Fibroblast of the conjunctiva (primary cell): ENCODE measurements at places on chromosomes 3 and 15.

GRCh38 chr3:149152420-149152819, 23.0 kb downstream of the HPS3 start:
- no peak for DNase-seq

DNA sequence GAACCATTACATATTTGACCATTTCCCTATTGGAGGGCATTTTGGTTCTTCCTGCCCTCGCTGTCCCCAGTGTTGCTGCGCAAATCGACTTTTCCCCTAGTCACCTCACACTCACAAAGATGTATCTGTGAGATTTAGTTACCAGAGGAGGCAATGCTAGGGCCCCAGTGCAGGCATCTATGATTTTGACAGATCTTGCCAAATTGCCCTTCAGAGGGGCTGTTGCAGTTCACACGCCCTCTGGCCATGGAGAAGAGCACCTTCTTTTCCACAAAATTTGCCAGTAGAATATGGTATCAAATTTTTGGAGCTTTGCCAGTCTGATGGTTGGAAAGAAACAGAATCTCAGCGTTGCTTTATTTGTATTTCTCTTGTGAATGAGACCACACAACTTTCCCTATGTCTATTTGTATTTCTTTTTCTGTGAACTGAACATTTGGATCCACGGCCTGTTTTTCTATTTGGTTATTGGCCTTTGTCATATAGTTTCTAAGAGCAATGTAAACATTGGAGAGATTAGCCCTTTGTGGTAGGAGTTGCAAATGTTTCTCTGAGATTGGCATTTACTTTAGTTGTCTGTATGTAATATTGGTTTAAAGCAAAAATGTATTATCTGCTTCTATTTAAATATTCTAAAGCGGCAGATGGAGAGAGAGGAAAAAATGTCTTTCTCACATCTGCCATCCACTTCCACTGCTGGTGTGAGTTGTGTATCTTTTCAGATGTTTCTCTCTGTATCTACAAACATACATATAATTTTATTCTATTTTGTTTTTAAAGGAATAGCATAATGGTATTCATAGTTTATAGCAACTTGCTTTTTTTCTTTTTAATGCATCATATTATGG, 66.1 kb downstream of the DNASE1L3 start:
- no peak for DNase-seq

DNA sequence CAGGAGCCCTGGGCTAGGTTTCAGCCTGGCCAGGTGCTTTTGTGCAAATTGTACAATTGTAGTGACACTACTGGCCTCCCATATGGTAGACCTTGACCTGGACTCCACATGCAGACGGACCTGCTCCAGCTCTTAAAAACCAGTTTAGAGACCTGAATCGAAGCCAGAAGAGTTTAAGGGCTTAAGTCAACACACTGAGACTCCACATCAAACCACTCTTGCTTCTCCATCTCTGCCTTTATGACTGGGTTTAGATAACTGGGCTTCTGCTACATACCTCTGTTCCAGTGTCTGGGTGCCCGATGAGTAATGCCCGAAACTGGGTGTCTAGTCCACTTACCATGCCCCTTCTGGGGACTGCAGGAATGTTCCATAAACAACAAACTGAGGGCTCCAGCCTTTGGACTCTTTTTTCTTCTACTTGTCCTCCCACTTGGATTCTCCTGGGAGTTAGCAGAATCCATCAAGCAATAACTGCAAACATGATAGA, 32.8 kb downstream of the TMEM212 start:
- no peak for DNase-seq

GRCh38 chr15:52617026-52617425, 48.2 kb upstream of the ARPP19 start:
- DNase-seq, result no peak

DNA sequence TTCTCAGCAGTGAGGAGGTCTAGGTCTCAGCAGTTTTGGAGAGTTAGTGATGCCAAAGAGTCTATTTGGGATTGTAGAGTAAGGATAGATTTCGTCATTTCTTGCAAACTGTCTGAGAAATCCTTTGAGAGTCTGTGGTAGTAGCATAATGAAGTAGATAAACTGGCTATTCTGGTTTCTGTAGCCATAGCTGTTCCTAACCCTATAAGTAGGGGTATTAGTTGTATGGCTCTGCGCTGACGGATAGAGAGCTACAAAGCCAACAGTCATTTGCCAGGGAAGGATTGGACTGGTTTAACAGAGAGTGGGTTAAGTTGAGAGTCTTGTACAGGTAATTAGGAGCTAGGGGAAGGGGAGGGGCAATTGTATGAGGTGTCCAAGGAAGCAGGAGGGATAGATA, 50.6 kb downstream of the KLHDC8B start:
- DNase-seq, result no peak

GRCh38 chr3:123327956-123328850, 120.7 kb downstream of the ADCY5 start:
- DNase-seq, result no peak

DNA sequence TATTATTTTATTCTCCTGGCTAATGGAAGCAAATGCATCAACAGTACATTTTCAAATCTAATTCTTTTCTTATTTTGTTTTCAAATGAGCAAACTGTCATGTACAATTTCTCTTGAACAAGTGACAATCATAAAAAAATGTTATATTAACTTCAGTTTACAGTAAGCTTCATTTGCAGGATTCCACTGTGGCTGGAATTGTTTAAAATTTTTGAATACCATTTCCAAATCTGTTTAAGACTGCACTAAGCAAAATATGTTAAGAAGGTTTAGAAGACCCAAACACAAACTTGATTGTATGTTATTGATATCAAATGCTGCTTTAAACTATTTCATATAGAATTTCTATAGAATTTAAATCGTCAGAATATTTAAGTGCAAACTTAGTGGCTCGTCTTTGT, 92.8 kb downstream of the ZNF280D start:
- DNase-seq, result no peak

DNA sequence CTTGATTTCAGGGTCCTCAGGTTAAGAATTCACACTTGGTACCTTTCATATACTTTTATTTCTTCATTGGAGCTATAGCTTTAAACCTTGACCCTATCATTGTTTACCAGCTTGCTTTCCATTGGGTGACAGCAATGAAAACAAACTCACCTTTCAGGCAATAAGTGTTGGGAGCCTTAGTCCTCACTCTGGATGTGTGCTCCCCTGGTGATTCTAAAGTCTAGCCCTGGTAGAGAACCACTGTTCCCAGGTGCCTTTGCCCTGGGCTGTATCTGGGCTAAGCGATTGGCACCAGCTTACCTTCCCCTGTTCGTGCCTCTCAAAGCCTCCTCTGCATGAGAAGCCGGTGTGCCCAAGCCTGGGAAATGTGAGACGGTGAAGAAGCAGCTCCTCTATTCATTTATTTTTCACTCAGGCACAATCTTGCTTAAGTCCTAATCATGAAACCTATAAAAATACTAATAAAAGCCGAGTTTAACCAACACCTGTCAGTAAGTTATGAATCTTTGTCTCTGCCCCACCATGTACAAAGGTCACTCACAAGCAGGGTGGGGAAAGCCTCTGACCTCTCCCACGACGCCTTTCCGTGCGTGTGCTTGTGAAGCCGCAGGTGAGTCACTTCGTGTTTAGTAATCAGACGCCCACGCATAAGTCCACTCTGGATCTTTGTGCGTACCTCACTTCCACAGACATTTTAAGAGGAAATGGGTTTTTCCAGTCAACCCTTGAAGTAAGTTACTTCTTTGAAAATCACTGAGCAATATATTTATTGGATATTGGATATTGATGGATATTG, 12.8 kb upstream of the ARRDC4 start:
- DNase-seq, result no peak

GRCh38 chr3:138497851-138498250, 63.4 kb downstream of the ESYT3 start:
- no peak for DNase-seq

DNA sequence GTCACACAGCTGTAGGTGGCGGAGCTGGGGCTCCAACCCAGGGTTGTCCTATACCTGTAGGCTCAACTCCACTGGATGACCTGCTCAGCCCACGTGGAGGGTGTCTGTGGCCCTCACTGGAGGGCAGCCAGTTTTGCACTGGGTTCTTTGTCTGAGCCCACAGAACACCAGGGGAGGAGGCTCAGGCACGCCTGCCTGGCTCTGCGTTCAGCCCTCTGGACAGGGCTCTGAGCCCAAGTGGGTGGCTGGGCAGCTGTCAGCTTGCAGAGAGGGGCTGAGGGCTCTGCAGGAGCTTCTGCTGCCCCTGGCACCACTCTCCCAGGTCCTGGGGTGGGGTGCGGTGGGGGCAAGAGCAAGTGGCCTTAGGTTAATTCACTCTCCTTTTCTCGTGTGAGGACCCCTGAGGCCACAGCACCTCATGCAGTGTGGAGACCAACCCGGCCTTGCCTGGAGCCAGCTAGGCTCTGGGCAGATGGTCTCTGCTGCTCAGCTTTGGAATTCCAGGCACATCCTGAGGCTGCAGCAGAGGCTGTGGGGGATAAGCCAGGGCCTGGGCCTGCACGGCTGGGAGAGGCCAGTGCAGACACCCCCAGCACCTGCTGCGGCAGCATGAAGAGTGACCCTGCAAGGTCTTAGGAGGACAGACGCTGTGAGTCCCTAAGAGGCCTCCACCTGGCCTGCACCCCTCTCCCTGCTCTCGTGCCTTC, 23.5 kb downstream of the DUSP7 start:
- DNase-seq, result no peak

- no peak for DNase-seq
Observed at GRCh38 chr3:48414376-48415250, 15.3 kb downstream of the PLXNB1 start.

GRCh38 chr3:159038405-159038804, 236.6 kb downstream of the MFSD1 start:
- DNase-seq, result no peak

DNA sequence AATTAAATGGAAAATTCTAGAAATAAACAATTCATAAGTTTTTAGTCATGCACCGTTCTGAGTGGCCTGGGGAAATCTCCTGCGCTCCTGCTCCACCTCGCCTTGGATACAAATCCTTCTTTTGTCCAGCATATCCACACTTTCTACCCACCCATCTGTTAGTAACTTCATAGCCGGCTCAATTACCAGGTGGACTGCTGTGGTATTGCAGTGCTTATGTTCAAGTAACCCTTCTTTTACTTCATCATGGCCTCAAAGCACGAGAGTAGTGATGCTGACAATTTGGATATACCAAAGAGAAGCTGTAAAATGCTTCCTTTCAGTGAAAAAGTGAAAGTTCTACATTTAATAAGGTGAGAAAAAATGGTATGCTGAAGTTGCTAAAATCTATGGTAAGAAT, 142.3 kb upstream of the CHL1 start:
- DNase-seq, result no peak

- DNase-seq, result no peak
Observed at GRCh38 chr15:44713006-44713966, 2.0 kb downstream of the B2M start.

DNA sequence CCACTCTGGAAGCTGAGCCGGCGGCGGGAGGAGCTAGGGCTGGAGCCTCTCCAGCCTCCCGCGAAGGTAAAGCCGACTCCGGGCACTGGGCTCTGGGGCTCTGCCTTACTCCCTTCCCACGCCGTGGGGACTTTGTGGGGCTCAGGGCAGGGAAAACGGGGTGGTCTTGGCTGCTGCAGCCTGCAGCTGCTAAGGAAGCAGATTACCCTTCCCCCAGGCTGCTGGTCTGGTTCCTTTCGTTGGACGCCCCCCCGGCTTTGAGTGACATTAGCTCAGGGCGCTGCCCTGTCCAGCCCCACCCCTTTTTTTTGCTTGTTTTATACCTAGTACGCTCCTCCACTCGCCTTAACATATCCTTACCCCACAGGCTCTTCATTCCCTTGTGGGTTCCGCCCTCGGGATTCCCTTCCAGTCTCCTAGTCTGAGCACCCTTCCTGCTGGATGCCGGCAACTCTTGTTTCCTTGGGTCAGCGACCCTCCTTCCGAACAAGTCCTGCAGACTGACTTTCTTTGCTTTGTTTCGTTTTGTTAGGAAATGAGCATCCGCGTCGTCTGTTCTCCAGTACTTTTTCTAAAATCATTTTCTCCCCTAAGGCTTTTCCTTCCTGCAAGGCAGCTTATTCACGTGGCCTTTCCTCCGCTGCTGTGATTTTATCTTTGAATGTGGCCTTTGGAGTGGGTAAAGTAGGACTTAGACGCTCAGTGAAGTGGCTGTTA, 551 bp downstream of the DNAJC13 start:
- DNase-seq, result peak; percentile 65

DNA sequence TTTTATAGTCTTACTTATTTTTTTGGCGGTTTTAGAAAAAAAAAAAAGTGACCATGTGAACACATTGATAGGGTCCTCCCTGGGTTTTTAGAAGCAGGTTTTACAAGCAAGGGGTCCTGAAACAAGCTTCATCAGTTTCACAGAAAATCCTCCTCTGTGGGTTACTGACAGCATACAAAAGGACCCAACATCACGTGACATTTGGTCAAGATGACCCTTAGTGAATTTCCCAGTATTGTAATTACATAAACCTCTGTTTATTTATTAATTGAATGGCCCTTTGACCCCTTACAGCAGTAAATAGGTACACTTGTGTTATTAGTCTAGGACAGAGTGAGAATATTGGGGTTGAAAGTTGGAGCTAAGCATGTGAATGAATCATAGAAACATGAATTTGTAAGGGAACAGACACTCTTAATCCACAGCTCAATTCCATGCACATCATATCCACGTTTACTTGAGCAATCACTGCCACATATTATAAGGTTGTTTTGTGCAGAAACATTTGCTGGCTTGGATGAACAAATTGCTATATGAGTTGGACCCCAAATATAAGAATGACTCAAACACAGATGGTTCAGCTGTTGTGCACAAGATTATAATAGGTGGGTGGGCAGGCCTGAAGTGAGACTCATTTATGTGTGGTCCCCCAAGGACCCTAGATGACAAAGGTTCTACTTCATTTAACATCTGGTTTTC, 137.5 kb downstream of the ZNF385D start:
- DNase-seq, result no peak

GRCh38 chr3:71129611-71130431, 453.7 kb downstream of the FOXP1 start:
- no peak for DNase-seq

DNA sequence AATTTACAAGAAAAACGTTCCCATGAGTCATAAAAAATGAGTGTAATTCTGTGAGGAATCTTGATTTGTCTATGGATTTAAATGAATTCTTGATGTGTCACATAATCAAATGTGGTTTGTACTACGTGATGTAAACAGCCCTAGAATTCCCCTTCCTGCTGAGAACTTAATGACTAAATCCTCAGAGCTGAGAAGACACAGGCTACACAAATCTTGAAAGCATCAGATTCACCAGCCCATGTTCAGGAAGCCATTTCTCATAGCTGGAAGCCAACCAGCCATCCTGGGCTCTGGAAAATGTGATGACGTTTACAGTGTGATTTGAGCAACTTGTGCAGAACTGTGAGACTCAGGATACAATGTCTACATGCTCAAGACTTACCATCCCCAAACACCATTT, 193.7 kb upstream of the MME start:
- DNase-seq, result peak; percentile 84
